ENCODE measurements at places on chromosomes 4 and X.

GRCh38 chr4:186736466-186736865, 12.8 kb upstream of the FAT1 start:
- no peak for DNase-seq

DNA sequence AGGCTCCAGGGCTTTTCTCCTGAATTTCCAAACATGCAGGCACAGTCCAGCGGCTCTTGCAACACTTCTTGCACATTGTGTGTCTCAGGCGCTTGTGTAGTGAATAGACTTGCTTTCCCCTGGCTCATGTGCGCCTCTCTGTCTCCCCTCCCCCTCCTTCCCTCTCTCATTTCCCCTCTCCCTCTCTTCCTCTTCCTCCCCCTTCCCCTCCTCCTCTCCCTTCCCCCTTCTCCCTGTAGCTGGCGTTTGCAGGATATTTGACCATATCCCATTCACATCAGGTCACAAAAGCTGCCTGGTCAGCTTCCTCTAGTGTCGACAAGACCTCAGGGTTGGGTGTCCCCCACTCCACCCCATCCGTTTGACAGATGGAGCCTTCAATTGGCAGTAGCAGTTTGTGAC, 2.4 kb downstream of the CHST7 start:
- DNase-seq: no peak

- no peak for DNase-seq
Observed at GRCh38 chrX:138859421-138859820, 147.9 kb upstream of the FGF13 start.

- DNase-seq: peak; percentile 16
Observed at GRCh38 chrX:41142130-41142910, 57.1 kb downstream of the USP9X start.

GRCh38 chrX:79592259-79592658, 225.1 kb upstream of the ITM2A start:
- no peak for DNase-seq

DNA sequence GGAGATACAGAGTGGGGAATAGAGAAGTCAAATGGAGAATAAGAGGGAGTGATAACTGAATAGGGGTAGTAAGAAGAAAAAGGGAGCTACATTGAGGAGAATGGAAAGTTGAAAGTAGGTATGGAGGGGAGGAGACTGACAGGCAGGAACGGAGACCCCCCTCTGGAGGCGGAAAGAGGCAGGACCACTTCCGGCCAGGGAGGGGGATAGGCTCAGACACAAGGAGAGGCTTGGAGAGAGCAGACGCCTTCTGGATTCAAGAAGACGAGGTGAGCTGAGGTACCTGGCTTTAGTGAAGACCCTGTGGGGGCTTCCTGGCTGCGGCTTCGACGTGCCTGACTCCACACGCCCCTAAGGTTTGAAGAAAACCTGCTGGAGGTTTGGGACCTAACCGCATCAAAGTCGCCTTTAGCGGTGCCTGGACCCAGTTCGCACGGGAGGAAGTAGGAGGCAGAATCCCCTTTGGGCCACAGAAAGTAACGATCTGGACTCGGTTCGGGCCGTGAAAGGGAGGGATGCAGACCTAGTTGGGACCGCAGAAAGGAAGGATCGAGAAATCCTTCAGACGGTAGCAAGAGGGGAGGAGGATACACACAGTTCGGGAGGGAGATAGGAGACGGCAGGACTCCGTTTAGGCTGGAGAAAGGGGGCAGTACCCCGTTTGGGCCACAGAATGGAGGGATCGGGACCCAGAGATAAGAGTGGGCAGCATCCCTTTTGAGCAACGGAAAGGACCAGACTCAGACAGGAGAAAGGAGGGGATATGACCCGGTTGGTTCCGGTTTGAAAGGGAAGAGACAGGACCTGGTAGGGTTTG, at the start of gene TRO:
TSS of gene TRO (plus strand) at position 215 of the 817 bp plus-strand sequence. CDS start 1,423 bp downstream, outside the sequence.
- no peak for DNase-seq

- no peak for DNase-seq
Observed at GRCh38 chr4:17092736-17093437, 194.4 kb upstream of the LDB2 start.

GRCh38 chr4:165355900-165356300, 22.9 kb upstream of the CPE start:
- DNase-seq: peak; percentile 67

DNA sequence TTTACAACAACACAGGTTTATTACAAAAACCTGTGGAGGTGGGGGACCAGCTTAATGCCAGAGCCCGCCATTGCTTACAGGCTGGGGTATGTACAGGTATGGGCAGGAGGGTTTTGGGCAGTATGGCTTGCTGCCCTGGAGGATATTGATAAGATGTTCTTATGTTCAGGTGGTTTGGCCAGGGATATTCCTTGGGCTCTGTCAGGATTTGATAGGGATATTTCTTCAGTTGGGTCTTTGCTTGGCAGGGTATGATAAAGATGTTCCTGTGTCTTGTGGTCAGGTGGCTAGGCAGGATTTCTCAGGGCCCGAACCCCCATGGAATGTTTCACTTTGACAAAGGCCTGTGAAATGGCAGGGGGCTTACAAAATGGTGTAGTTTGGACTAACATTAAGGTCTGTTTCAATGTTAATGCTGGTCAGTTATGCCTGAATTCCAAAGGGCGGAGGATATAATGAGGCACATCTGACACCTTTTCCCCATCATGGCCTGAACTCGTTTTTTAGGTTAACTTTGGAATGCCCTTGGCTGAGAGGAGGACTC, 3.1 kb downstream of the MGST2 start:
- DNase-seq: peak; percentile 75

DNA sequence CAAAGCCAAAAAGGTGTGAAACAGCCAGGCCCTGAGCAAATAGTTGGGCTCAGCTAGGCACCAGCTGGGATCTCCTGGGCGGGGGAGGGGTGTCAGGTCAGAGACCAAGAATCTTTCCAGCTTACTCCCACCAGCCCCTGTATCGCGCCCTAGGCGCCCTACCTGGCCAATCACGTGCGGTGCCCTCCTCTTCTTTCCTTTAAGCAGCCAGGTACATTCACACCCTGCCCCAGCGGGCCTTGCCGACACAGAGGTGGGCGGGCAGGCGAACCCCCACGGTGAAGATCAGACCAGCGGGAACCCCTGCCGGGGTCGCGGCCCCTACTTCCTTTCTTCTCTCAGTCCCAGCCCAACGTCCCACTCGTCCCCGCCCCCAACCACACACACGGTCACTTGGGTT, 9.1 kb downstream of the ARHGAP36 start:
- DNase-seq: no peak

GRCh38 chrX:133658293-133658911, 243.1 kb upstream of the GPC4 start:
- no peak for DNase-seq

DNA sequence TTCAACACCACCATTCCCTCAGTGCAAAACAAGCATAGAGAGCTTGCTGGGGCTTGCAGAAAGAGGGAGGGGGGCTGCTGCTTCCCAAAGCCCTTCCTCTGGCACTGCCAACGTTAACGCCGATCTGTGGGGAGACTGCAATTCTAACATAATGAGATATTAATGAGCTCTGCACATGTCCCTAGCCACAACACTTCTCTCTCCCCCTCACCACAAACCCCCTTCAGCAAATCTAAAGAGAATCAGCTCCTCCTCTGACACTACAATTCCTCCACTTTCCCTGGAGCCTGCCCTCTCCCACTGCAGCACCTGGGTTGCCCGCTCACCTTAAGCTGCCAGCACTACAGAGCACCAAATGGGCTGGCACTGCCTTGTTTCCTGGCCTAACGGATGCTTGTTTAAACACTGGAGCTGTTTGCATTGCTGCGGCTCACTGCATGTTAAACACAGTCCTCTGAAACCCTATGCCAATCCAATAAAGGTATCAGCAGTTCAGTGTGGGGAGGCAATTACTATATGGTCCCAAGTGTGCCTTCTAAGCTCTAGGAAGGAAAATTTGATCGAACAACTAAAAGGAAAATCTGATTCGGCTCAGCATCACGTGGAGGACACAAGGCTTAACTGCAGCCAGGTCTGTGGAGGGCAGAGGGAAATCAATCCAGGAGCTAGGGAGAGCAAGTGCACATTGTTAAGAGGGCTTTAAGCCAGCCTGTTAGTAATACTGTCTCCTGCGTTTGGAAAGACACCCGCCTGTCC, 232.4 kb downstream of the MAML3 start:
- DNase-seq: no peak
